ENCODE measurements at places on chromosomes 1 and 21. TPM values are rescaled to one million over a fixed set of nuclear protein-coding genes. Genes with fewer than 3 reads are reported as not detected.

NCMAP gene
- total RNA-seq, result 0.07 TPM

CCDC24 gene
- total RNA-seq, result 2.7 TPM

DNA sequence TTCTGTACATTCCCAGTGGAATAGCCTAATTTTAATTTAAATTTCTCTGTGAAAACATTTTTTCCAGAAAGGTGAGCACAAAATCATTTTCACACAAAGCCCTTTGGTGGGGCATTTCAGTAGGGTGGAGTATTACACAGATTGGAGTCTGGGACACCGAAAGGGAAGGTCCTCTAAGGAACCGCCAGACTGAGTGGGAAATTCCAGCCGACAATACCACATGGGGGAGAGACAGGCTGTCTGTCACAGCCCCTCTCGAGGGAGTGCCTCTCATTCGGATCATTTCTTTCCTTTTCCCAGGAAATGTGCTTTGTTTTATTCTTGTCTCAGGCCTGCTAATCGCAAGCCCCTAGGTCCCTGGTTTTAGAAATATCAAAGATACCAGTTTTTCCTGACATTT is 150.6 kb upstream of the HOOK1 start:
- H3K27ac ChIP-seq, result no peak overlapping the region
- H3K4me1 ChIP-seq, result no peaks in the 10 kb centered on the region
- no peak for DNase-seq
- no peaks in the 10 kb centered on the region for H3K27me3 ChIP-seq

GRCh38 chr1:21869620-21870121 is 57.6 kb downstream of the LDLRAD2 start:
- no peak overlapping the region for H3K27ac ChIP-seq
- no peaks in the 10 kb centered on the region for H3K27me3 ChIP-seq
- no peaks in the 10 kb centered on the region for H3K36me3 ChIP-seq
- H3K4me1 ChIP-seq, result no peaks in the 10 kb centered on the region
- no peak overlapping the region for H3K4me3 ChIP-seq
